ENCODE measurements at places on chromosomes 12 and 14.

- no peak for DNase-seq
Measured at GRCh38 chr12:129937426-129937825, 33.6 kb upstream of the TMEM132D start.

GRCh38 chr12:130709151-130709970 is 6.7 kb downstream of the RIMBP2 start:
- DNase-seq, result no peak

DNA sequence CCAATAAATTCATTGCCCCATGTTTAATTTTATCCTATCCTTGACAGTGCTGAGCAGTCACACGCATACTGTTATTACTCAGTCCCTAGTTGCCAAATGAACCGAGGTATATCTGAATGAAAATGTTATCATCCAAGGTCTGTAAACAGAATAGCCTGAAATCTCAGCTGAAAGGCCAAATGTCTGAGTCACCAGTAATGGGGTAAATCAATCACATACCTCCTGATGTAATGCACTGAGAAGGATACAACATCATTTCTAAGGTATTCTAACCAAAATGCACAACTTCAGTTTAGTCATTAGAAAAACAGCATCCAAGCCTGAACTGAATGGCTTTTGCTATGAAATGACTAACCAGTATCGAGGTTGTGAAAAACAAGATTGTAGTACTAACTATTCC is 228.6 kb downstream of the DPF3 start:
- DNase-seq, result peak; percentile 73

DNA sequence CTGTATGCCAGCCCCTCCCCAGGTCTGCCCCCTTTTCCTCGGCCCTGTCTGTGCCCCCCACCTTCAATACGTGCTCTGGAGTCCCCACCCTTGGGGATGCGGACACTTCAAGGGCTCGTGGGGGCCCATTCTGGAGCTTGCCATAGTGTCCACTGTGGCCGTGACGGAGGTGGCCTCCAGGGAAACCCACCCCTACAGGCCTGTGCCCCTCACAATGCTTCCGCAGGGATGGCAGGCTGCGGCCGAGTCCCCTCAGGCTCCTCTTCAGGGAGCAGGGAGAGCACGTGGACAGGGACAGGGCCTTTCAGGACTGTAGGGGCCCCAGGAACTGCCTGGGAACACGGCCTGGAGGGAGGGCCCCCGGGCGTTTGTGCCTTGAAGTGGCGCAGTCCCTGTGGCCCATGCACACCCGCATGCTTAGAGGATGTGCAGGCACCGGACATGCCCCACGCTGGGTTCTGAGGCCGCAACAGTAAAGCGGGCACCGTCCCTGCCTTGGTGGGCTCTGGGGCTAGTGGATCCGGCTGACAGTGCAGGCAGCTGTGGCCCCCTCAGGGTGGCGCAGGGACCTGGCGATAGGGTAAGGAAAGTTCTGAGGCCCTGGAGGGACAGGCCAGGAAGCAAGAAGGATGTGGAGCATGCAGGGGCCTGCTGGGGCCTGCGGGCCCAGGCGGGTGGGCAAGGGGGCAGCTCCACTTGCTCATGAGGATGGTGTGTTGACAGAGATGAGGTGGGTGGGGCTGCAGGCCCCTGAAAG is 209.0 kb upstream of the RTL1 start:
- no peak for DNase-seq

- no peak for DNase-seq
Measured at GRCh38 chr14:91327250-91327595, 82.7 kb upstream of the GPR68 start.

GRCh38 chr12:126084480-126084879 is 1019.2 kb downstream of the AACS start:
- DNase-seq, result no peak

- peak; percentile 69 for DNase-seq
Measured at GRCh38 chr12:10293151-10293550, 14.5 kb upstream of the KLRD1 start.

DNA sequence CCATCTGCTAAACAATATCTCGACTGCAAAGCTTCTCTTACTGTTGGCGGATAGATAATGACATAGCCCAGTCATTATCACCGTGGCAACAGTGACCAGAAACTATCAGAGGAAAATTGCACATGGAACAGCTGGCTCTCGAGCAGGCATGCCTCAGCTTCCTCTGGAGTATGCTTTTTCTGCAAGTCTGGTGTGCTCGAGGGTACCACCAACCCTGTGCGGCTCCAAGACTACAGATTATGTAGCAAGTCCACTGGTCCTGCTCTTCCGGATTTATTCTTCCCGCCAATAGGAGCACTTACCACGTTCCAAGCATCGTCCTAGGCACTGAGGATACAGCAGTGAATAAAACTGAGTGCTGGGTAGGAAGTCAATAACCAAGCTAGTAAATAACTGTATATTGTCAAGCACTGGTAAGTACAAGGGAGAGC is 1.4 kb upstream of the GLRX5 start:
- peak; percentile 39 for DNase-seq

- DNase-seq, result no peak
Measured at GRCh38 chr12:29830391-29830790, 46.6 kb upstream of the TMTC1 start.

- no peak for DNase-seq
Measured at GRCh38 chr14:69819607-69820006, 22.6 kb upstream of the SLC10A1 start.

DNA sequence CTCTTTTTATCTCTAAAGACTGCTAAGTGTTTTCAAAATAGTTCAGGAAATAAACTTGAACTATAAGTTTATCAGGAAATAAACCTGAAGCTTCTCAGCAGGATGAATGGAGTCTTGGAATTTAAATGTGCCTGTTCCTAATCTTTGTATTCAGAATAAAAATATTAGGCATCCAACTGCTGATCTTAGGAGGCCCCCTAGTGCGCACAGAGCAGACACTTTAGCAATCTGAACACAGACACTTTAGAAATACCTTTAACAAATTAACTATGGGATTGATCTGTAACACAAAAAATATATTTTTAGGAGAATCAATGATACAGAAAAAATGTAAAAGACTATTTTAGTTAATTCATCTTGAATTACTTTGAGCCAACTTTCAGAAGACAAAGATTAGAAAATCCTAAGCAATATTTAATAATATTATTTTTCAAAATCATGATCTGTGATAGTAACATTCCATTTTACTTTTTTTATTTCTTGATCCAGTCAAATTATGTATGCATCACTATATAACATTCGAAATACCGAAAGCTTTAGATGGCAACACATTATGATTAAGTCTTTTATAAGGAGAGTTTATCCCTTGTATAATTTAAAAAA is 80.9 kb downstream of the SLC41A2 start:
- DNase-seq, result peak; percentile 12

DNA sequence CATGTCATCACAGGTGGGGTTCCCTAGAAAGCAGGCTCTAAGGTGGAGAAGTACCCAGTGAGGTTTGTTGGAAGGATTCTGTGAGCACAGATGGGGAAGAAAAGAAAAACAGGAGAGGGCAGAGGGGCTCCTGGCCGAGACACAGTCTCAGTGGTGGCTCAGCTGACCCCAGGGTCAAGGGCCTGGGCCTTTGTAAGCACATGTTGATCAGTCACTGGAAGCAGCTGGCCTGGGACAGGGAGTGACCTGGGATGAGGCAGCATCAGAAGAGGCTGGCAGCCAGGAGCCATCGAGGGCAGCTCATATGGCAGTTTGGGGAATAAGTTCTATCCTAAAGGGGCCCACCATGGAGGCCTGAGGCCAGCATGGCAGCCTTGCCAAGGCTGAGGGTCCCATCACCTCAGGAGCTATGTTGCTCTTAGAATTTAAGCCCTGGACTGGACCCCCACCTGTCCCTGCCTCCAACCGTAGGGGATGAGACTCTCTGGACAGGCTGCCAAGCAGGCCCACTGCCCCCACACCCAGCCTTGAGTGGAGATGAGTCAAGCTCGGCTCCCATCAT is 6.3 kb upstream of the TMEM179 start:
- no peak for DNase-seq

- DNase-seq, result no peak
Measured at GRCh38 chr12:24421759-24422158, 472.3 kb upstream of the SOX5 start.

- peak; percentile 31 for DNase-seq
Measured at GRCh38 chr12:116880817-116881324, 370 bp downstream of the HRK start.

DNA sequence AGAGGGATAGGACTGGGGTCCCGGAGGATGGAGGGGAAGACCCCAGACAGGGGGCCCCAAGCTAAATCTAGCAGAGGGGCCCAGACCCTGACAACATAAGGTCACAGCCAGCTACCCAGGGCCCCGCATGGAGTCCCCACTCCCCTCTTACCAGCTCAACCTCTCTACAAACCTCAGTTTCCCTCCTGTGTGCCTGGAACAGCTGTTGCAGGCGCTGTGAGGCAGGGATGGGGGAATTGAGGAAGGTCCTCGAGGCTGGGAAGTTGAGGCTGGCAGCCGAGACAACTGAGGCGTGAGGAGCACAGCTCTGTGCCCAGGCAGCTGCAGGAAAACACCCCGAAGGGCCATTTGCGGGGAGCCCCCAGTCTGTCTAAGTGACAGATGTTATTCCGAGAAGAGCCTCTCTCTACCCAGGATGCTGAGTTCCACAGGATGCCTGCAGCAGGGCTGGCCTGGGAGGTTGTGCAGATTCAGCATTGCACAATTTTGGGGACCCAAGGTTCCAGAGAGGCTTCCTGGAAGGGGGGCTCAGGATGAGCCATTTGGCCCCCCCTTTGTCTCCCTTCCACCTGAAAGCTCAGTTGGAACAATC is 42.7 kb upstream of the NCOR2 start:
- no peak for DNase-seq

GRCh38 chr12:29283969-29284700 is 96.8 kb downstream of the ERGIC2 start:
- DNase-seq, result no peak

DNA sequence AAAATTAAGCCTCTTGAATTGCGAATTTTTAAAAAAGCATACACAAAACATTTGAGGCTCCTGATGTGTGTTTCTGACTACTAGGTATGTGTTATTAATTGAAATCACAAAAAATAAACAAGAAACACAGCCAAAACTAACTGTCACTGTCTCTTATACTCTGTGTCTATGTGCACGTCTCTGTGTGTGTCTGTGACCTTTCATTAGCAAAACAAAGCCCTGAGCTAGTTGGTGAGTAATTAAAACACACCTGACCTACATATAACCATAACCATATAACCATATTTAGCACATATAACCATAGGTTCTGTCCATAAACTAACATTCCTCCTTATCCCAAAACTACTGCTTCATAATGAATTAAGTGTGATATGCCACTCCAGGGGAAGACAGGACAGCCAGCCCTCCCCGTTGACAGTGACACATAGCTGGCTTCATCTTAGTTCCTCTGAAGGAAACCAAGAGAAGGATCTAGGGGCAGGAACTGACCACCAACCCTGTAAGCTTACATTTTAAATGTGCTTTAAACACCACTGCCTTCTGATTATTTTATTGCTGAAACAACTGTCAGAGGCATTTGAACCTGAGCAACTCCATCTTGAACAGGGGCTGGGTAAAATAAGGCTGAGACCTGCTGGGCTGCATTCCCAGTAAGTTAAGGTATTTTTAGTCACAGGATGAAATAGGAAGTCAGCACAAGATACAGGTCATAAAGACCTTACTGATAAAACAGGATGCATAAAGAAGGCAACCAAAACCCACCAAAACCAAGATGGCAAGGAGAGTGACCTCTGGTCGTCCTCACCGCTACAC is 106.7 kb downstream of the PPP2R5E start:
- no peak for DNase-seq

- no peak for DNase-seq
Measured at GRCh38 chr12:127172861-127173260, 1094.1 kb upstream of the TMEM132C start.

DNA sequence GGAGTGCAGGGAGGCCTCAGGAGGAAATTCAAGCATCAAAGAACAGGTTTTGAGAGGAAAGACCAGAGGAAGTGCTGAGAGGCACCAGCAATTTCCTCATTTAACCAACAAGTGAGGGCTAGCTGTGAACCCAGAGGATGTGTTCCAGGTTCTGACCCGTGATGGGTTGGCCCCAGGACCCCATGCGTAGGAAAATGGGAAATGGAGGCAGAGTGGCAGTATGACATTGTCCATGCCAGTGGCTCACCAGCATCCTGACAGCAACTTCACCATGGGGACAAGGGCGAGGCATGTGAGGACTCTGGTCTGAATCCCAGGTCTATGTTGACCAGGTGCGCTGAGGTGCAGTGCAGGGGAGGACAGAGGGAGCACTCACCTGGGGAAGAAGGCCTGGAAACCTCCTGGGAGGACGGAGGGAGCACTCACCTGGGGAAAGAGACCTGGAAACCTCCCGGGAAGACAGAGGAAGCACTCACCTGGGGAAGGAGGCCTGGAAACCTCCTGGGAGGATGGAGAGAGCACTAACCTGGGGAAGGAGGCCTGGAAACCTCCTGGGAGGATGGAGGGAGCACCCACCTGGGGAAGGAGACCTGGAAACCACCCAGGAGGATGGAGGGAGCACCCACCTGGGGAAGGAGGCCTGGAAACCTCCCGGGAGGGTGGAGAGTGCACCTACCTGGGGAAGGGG is 6.7 kb upstream of the CACNA2D4 start:
- DNase-seq, result no peak

DNA sequence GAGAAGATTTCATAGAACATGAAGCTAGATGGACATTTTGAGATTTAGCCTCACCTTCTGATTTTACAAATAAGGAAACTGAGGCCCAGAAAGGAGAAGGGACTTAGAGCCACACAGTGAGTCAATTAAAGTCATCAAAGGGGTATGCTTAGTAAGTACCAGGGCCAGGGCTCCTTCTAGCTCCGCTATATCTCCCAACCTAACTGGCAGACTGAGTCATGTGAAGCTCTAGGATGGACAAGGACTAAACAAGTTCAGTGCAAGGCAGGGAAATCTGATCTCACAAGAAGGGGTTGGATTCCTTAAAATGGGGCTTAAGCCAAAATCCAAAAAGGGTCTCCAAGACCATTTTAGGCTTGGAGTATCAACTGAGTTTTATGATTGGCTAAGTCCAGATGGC is 215.8 kb downstream of the PHLDA1 start:
- no peak for DNase-seq

GRCh38 chr12:69469854-69470188 is 367 bp upstream of the FRS2 start:
- no peak for DNase-seq

- DNase-seq, result no peak
Measured at GRCh38 chr12:105928436-105928835, 210.3 kb downstream of the NUAK1 start.

GRCh38 chr12:54393207-54393609 is 8.7 kb upstream of the ZNF385A start:
- DNase-seq, result no peak

GRCh38 chr14:43872752-43873655 is 634.1 kb downstream of the FSCB start:
- DNase-seq, result no peak

- peak; percentile 21 for DNase-seq
Measured at GRCh38 chr14:42224053-42224888, 617.6 kb downstream of the LRFN5 start.
